ENCODE measurements at places on chromosomes 1 and 21.
A peak's percentile ranks its signal among the peaks of the same experiment; 100 is the strongest.

GRCh38 chr1:185441605-185442004, 124.6 kb upstream of the IVNS1ABP start:
- DNase-seq: no peak

GRCh38 chr1:119906927-119907652, 10.8 kb upstream of the ADAM30 start:
- DNase-seq: no peak

GRCh38 chr1:240526312-240526711, 85.6 kb downstream of the GREM2 start:
- no peak for DNase-seq

DNA sequence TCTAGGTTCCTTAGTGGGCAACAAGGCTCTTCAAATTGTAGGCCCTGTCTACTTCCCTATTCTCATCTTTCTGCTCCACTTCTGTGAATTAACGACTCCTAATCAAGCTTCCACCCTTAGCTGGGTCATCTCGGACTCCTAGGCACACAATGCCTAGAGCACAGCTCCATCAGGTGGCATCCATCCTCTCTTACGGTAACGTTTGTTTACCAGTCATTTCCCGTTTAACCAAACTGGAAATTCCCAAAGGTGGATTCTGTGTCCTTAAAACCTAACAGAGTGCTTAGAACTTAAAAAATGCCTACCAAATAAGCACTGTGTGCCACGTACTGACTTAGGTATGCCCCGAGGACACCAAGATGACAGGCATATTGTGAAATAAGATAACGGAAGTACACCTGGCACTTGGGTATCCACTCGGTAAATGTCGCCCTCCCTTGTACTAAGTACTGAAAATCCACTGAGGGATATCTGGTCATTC, 1.5 kb downstream of the PARP1 start:
- DNase-seq: peak; percentile 36

- no peak for DNase-seq
Observed at GRCh38 chr1:3419415-3420204, 34.9 kb upstream of the ARHGEF16 start.

DNA sequence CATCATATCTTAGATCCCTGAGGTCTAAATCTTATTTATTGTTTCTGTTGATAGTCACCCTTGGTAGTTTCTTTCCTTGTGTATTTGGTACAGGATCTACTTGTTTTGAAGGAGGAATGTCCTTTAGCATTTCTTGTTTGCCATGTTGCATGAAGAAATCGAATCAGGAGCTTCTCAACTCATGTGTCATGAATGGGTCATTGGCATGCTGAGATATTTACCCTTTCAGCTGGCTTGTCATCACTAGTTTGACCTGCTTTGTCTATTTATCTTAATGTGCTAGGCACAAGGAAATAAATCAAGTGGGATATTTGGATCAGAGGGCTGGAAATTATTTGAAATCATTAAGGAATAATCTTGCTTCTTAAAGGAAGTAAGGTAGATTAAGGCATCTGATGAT, 23.8 kb downstream of the THEM4 start:
- no peak for DNase-seq
